Stimulated activated CD8-positive, alpha-beta memory T cell treated with anti-CD3 and anti-CD28 coated beads, Interleukin-7, amount 100 ng/mL, for 24 hours (primary cell): ENCODE measurements at places on chromosomes 3 and 15.

GRCh38 chr15:65409036-65409631 is 13.6 kb downstream of the IGDCC4 start:
- DNase-seq: no peak

- no peak for DNase-seq
Measured at GRCh38 chr3:108036984-108037741, 53.7 kb downstream of the CD47 start.

- no peak for DNase-seq
Measured at GRCh38 chr3:33458446-33458845, 18.2 kb upstream of the UBP1 start.

DNA sequence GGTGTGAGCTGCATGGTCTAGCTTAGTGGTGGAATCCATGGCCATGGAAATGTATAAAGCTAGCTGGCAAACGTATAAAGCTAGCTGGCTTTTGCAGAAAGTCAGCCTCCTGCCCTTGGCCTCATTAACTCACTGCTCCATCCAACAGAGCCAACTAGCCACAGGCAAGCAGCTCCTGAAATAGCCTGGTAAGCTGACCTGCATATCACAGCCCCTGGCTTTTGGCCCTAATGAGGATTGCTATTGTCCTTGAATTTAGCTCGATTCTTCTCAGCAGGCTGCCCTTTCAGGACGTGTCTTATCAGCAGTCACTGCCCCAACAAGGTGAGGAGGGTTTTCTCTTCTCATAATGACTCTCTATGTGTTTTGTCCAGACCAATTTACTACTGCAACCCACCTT is 446.8 kb downstream of the WDR72 start:
- DNase-seq: no peak

DNA sequence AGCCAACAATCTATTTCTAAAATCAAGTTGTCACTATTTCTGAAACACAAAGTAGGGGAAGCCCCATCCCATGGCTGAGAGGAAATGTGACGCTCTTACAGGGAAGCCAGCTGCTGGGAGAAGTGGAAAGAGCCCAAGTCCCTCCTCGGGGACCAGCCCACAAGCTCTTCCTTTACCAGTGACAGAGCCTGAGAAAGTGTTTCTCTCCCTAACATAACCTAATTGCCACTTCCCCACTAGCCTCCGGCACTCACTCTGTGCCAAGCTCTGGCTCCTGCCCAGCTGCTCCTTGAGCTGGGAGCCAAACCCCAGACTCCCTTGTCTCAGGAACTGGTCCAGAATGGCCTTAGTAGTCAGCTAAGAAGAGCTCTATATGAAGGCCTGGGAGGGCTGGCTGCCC is 42.9 kb downstream of the TNFAIP8L3 start:
- DNase-seq: no peak

- no peak for DNase-seq
Measured at GRCh38 chr3:196803891-196804468, 63.7 kb upstream of the SENP5 start.

- DNase-seq: no peak
Measured at GRCh38 chr3:49300595-49300994, 23.6 kb upstream of the C3orf62 start.

GRCh38 chr3:52452570-52453221 is 1.1 kb downstream of the TNNC1 start:
- DNase-seq: no peak

- no peak for DNase-seq
Measured at GRCh38 chr15:48748535-48748934, 62.3 kb downstream of the CEP152 start.

DNA sequence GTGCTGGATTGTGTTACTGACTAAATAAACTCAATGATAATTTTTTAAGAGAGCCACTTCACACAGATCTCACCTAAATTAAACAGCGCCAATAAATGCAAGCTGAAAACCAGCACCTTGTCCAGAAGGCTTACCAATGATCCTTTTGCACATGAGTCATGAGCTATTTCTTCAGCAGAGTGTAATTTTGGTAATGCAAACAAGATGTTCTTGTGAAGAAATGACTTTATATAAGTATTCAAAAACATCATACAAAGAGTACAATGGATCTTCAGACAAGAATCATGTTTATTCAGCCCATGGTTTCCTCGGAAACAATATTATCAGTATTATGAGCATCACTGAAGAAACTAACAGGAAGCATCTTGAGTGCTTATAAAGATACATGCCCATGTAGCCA is 263.8 kb upstream of the UBE2E2 start:
- DNase-seq: no peak

DNA sequence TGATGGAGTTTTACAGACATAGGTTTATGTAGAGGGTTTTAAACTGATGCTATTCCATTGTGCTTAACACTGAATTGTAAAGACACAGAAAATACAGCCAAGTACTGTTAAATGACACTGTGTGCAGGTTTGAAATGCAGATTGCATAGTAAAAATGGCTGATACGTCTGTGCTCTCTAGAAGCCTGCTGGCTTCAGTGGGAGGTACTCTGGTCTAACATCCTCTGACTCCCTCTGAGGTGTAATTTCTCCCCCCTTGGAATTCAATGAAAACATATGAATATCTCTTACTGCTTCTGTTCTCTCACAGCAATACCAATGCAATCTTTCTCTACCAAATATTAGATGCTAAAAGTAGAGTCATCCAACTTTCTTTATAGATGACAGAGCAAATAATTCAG is 176.6 kb downstream of the SLC9A9 start:
- DNase-seq: no peak

DNA sequence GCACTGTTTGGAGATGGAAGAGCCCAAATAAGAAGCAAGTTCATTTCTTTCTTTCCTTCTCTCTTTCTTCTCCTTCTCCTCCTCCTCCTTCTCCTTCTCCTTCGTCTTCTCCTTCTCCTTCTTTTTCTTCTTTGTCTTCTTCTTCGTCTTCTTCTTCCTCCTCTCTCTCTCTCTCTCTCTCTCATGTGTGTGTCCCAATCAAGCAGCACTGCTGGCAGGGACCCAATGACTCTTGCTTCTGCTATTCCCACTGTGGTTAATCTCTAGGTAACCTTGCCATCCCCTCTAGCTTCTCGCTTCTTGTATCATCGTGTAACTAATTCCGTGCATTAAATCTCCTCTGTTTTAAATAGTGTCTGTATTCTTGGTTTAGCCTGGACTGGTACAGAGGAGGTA is 26.1 kb upstream of the ZNF280D start:
- DNase-seq: no peak

- DNase-seq: no peak
Measured at GRCh38 chr3:122148941-122149627, 34.4 kb upstream of the CASR start.

DNA sequence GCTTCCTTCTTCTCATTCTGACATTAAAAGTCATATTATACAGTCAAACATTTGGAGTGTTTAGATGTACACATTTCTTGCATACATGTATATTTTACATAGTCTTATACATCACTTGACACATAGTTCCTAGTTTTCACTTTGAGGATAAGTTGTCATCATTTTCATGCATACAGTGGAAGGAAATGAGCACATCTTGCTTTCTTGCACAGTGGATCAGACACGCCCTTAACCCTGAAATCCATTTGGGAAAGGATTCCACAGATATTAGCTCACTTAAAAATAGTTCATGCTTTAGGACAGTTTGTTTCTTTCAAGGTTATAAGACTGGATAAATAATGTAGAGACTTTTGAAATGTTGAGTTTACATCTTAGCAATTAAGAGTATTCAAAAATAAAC is 148.6 kb upstream of the MME start:
- no peak for DNase-seq

GRCh38 chr3:126540342-126540849 is 16.4 kb downstream of the CHST13 start:
- no peak for DNase-seq

- no peak for DNase-seq
Measured at GRCh38 chr3:71011565-71012287, 571.8 kb downstream of the FOXP1 start.

DNA sequence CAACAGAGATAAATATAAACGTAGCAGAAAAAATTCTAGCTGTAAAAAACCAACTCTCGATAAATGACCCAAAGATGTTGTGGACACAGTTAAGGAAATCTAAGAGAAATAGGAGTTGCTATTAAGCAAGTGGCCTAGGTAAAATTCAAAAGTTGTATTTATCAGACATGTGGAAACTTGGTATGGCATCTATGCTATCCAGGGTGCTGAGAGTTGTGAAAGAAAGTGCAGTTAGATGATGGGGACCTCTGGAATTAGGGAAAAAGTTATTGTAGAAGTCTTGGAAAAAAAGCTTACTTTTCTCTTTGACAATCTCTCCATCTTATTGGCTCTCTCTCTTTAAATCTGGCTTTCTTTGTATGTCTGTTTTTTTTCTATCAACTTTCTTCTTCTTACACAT is 1090.9 kb downstream of the TBL1XR1 start:
- DNase-seq: no peak

DNA sequence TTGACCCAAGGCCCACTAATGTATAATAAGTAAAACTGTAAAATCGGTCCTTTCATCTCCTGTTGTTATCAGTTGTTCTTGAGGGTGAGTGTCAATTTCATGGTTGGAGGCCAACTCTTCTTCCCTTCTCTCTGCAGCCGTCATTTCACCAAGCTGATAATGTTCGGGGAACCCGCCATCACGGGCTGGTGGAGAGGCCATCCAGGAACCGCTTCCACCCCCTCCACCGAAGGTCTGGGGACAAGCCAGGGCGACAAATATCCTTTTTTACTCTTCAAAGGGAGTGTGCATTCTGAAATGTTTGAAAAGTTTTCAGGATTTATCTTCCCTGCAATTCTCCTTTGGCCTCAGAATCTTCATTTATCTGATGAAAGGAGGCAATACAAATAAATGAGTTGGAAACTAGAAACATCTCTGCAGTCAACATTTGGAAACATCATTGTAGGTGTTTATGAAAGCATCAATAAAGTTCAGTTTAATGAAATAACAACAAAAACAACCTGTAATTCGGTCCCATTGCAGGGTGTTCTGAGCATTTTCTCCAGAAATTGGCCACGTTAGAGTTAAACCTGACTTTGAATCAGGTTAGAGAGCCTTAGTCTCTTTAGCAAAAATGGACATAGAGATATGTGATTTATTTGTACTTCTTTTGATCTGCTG is 63.9 kb downstream of the CRTC3 start:
- DNase-seq: no peak

DNA sequence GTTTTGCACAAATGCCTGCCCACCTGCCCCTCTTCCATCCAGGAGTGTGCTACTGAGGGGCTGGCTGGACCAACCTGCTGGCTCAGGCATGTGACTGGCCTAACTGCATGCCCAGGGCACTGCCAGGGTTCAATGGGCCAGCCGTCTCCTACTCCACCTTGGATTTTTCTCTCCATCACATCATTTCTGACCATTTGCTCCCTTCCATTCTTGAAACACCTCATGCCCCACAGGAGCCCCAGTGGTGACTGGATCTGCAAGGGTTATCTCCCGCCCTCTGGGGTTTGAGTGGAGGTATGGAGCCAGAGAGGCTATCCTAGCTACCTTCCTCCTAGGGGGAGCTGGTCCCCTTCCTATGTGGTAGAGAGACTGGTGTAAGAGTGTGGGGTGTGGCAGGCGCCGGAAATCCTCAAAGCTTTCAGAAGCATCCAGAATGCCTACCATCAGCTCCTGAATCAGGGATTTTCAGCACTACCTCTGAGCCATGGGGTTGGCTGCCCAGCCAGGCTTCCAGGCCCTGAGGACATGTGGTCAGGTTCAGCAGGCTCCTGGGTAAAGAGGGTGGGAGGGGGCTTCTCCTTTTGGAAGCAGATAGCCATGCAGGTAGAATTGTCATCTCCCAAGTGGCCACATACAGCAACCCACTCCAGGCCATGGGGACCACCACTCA is 2.9 kb upstream of the MANF start:
- no peak for DNase-seq

DNA sequence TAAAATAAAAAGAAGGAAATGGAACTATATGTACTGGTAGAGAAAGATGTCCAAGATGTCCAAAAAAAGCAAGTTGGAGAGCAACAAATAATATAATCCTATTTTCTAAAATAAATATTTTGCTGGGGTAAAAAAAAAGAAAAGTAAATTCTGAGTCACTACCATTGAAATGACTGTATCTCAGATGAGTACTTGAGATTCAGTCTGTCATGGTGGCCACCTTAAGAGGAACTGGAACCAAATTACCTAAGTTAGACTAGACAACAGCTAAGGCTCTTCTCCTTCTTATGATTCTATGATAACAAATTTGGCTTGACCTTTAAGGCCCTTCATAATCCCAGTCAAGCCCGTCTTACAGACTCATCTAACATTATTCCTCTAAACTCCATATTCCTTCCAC is 270.6 kb upstream of the HES1 start:
- DNase-seq: no peak

GRCh38 chr3:196138482-196139254 is 56.8 kb upstream of the TFRC start:
- DNase-seq: no peak

GRCh38 chr15:37058316-37058985 is 41.9 kb downstream of the MEIS2 start:
- no peak for DNase-seq

DNA sequence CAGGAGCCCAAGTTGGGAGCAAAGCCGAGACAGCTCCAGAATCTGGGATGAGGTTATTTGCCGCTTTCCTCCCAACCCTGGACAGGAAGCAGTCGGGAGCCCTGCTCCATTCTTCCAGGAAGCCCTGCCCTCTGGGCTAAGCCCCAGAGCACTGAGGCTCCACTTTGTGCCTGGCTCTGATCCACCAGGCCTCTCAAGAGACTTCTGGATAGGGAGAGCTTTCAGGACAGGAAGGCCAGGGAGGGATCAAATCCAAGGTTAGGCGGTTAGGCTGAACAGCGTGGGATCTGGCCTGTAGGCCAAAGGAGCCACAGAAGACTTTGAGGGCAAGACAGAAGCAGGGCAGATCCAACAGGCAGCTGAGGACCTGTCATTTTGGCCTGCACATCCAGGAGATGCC is 835 bp downstream of the STOML1 start:
- DNase-seq: no peak

GRCh38 chr3:112610121-112610520 is 30.8 kb downstream of the CCDC80 start:
- DNase-seq: no peak

DNA sequence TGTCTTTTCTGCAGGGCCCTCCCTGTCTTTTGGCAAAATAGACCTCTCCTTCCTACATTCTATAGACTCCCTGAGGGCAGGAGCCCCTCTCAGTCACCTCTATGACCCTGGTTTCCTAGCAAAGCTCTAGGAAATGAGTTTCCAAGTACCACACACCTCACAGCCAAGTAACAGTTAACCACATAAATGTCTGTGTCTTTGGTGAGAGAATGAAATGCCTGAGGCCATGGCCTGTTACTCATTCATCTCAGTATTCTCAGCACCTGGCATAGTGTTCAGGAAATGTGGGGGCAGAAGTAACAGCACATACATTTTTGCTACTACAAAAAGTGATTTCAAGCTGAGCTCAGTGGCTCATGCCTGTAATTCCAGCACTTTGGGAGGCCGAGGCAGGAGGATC is 21.0 kb downstream of the RFT1 start:
- no peak for DNase-seq

DNA sequence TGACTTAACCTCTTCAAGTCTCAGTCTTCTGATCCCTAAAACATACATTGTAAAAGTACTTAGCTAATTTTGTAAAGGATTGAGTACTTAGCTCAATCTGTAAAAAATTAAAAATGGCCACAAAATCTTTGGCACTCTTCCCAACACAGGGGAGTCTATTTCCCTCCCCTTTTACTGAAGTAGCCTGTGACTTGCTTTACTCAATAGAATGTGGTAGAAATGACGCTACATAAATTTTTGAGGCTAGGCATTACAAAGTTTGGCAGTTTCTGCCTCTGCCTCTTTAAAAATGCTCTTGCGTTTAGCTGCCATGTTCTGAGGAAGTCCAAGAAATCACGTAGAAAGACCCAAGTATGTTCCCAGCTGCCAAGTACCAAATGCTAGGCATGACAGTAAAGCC is 80.2 kb downstream of the CBLB start:
- no peak for DNase-seq
